PC-3 (cell line): ENCODE measurements at places on chromosomes 3 and 15. TPM values are rescaled to one million over a fixed set of nuclear protein-coding genes. Genes with fewer than 3 reads are reported as not detected.

DNA sequence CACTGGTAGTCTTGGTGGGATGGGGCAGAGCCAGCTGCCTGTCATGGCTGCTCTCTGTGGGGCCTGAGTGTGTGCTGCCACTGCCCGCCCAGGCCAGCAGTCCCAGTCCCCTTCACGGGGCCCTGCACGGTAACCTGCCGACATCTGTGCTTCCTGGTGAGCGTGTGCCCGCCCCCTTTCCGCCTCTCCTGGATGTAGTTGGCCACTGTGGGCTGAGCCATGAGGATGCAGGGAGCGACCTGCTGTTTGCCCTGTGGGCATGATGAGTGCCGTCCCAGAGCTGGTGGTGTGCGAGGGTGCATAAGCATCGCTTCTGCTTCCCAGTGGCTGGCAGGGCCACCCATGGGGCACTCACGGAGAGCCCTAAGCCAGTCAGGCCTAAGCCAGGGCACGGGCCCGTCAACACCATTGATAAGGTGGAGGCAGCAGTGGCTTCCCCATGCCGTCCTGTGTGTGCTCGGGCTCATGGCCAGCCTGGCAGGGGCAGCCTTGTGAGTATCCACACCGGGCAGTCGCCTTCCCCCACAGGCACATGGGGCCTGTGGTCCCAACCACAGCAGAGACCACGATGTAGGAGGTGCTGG lies 14.6 kb downstream of the PLXNA1 start:
- H3K27ac ChIP-seq, result no peak overlapping the region
- H3K4me1 ChIP-seq, result no peaks in the 10 kb centered on the region
- no peak for DNase-seq
- H3K36me3 ChIP-seq, result no peaks in the 10 kb centered on the region
- H3K4me3 ChIP-seq, result no peak overlapping the region

GRM2 gene
- total RNA-seq, result 0.07 and 0.17 TPM in 2 replicates

DNA sequence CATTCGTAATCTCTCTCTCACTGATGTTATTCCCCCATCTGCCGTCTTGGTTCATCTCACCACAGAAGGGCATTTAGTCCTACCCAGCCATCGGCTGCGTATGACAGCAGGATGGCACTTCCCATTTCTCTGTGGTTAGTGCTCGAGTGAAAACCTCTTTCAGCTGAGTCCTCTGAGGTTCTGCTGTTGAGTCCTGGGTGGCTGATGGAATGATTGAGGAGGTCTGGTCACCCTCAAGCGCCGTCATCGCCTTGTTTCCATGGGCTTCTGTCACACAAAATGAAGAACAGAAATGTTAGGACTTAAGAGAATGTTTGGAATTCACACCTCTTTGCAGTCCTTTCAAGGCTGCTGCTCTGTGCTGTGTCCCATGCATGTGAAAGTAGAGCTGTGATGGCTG lies 9.4 kb upstream of the SACM1L start:
- H3K4me3 ChIP-seq, result no peak overlapping the region
- peaks cover 12% of the 10 kb centered on the region for H3K4me1 ChIP-seq
- DNase-seq, result no peak
- no peaks in the 10 kb centered on the region for H3K27me3 ChIP-seq
- peaks cover 42% of the 10 kb centered on the region for H3K36me3 ChIP-seq

DNA sequence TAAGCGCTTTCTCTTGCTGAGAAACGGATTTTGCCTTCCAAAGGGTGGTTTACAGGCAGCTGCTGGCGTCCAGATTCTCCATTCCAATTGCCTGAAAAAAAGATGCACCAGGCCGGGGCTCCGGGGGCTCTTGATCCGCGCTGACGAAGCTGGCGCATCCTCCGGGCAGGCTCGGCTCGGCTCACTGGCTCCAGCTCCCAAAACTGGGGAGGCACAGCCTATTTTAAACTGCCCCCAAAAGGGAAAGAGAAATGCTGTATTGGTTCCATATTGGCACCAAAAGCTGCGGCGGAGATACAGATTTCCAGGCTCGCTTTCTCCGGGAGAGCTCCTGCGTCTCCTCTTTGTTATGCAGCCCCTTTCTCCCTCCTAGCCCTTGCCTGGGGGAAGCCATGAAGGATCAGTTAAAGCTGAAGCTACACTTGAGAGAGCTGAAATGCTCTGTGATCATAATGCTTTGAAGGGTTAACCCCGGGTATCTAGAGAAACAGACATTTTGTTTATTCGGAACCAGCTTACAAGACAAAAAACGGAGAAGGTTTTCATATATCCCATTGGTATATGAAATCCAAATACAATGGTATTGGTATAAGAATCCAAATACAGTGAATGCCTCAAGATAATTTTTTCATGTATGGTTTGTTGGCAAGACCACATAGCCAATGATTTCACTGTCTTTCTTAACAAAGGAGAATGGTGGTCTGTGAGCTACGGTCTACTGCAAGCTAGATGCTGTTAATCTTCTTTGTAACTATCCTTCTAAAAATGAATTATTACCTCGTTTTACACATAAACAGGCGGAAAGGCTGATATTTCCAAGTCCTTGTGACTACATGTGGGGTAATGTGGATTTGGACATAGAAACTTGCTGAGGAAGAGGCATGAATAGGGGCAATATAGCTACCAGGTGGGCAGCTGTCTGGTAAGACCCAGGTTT lies 693 bp downstream of the CD200 start:
- H3K36me3 ChIP-seq, result no peaks in the 10 kb centered on the region
- peaks cover 57% of the 10 kb centered on the region for H3K27me3 ChIP-seq
- no peak for DNase-seq
- no peak overlapping the region for H3K4me3 ChIP-seq
- no peak overlapping the region for H3K27ac ChIP-seq
- no peaks in the 10 kb centered on the region for H3K4me1 ChIP-seq

GRCh38 chr15:70262591-70263274 lies 165.0 kb upstream of the TLE3 start:
- H3K36me3 ChIP-seq, result no peaks in the 10 kb centered on the region
- peaks cover 4% of the 10 kb centered on the region for H3K4me1 ChIP-seq
- H3K27me3 ChIP-seq, result no peaks in the 10 kb centered on the region
- no peak for DNase-seq
- no peak overlapping the region for H3K4me3 ChIP-seq

DNA sequence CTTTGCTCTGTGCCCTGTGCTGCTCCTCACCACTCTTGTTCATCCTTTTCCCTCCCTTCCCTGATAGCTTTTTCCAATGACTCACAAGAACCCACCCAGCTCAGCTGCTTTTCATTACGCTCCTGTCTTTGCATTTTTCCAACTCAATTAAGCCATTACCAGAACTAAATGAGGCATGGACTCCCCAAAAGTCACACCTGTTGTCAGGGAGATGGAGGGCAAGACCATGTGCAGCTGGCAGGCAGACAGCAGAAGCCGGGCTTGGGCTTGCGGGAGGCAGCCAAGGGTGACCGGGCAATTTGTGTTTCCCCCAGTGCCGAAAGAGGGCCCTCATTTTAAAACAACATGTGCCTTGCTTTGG lies 64.3 kb downstream of the CASR start:
- H3K27me3 ChIP-seq, result peaks cover 88% of the 10 kb centered on the region
- no peak overlapping the region for H3K27ac ChIP-seq
- DNase-seq, result no peak
- H3K36me3 ChIP-seq, result no peaks in the 10 kb centered on the region
- no peak overlapping the region for H3K4me3 ChIP-seq
